ENCODE measurements at places on chromosomes 6 and 20.

GRCh38 chr20:44606725-44607441 lies 24.5 kb downstream of the PKIG start:
- no peak for DNase-seq

DNA sequence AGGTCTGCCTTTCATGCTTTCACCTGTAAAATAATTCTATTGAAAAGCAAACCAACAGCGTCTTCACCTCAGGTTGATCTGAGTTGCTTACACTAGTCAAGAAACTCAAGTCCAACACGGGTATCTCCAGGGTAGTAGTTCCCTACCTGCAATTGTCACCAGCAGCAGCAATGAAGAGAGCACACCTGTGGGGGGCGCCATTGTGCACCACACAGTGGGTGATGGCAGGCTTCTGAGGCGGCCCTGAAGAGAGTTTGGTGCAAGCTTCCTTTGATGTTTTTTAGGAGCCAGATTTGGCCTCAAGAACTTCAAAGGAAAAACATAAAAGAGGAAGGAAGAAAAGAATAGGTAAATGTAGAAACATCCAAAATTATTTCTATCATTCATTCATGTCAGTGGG lies 45.1 kb downstream of the KIAA0319 start:
- DNase-seq = no peak

GRCh38 chr20:10940941-10941340 lies 267.1 kb upstream of the JAG1 start:
- no peak for DNase-seq

GRCh38 chr6:147392917-147393625 lies 115.4 kb upstream of the SAMD5 start:
- no peak for DNase-seq

- no peak for DNase-seq
Observed at GRCh38 chr20:22572491-22572890, 11.9 kb downstream of the FOXA2 start.

- peak; percentile 16 for DNase-seq
Observed at GRCh38 chr6:4297348-4297747, 162.0 kb upstream of the ECI2 start.

DNA sequence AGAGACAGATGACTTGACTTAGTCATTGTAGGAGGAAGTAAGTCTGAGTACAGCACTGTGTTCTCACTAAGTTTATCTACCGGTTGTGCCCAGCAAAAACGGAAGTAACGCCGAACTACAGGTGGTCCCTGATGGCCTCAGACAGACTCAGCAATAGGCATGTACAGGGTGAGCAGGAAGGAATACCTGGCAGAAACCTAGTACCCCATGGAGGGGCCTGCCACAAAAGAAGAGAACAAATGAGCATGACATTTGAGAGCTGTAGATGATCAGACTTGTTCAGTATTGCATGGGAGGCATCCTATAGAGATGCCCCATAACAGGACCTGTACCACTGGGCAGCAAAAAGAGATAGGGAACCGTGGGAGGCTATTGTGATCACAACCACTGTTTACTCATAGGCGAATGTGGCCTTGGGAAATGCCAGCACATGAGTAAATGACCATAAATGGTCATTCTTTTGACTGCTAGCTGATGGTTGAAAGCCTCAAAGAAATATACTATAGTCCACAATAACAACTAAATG lies 106.4 kb upstream of the TAB2 start:
- DNase-seq = no peak

DNA sequence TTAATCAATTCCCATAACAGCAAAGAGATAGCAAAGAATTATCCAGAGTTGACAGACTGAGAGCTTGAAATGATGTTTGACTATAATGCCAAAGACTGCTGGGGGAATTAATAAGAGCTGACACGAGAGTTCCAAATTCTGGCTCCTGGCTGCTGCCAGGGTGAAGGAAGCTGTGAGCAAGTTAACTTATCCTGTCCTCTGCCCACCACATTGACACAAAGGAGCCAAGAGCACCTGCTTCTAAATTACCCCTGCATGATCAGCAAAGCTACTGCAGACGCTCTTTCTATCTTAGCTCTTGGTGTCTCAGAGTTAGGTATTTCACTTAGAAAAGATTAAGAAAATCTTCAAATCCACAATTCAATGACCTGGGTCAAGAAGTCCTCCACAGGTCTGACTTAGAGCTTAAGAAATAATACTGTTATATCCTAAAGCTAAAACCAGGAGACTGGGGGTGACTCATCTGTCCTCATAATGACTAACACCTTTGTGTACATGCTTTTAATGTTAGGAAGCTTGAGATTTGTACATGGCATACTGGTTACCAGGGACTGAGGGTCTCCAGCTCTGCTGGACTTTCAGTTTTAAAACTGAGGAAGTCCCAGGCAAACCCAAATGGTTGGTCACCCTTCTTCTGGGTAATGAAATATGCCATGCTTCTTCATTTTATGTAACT lies 13.2 kb upstream of the FRK start:
- no peak for DNase-seq

GRCh38 chr20:50172347-50173013 lies 18.1 kb upstream of the CEBPB start:
- no peak for DNase-seq

Data from NCI-H1105 treated with DMSO at 0.1 percent for 48 hours (cell line).